ENCODE measurements at places on chromosomes 4 and X.

- DNase-seq, result no peak
Measured at GRCh38 chr4:48896845-48897244, 9.7 kb downstream of the OCIAD2 start.

GRCh38 chr4:1011022-1011665, at the start of gene FGFRL1:
TSS of gene FGFRL1 (plus strand) at chr4:1011626. CDS start at chr4:1012486, 860 bp downstream.
- DNase-seq, result peak; percentile 62

- DNase-seq, result no peak
Measured at GRCh38 chrX:69362856-69363255, 141.3 kb upstream of the NALF2 start.

- DNase-seq, result no peak
Measured at GRCh38 chr4:5912614-5913019, 19.7 kb upstream of the CRMP1 start.

GRCh38 chr4:86326400-86326799, 33.5 kb downstream of the MAPK10 start:
- DNase-seq, result no peak

DNA sequence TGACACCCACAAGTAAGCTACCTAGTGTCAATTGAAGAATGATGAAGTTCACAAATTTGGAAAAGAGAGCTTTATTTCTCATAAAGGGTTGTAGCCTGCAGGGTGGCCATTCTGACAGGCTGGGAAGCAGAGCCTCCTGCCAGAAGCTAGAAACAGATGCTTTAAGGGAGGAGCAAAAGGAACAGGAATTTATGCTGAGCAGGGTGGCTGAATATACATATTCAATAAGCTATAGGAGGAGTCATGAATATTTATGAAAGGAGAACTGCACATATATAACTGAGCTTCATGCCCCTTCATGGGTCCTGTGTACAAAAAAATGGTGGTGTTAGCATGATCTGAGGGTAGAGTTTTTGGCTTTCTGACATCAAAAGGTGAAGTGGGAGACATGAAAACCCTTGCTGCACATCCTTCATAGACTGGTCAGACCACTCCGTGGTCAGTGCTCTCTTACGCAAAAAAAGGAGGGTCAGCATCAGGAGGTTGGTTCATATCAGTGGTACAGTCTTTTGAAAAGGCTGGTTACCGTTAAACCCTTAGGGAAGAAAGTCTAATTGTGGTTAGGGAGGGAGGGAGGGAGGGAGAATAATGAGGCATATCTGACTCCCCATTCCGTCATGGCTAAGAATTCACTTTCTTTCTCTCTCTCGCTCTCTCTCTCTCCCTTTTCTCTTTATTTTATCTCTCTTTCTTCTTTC, 121.4 kb downstream of the LUZP4 start:
- DNase-seq, result no peak

DNA sequence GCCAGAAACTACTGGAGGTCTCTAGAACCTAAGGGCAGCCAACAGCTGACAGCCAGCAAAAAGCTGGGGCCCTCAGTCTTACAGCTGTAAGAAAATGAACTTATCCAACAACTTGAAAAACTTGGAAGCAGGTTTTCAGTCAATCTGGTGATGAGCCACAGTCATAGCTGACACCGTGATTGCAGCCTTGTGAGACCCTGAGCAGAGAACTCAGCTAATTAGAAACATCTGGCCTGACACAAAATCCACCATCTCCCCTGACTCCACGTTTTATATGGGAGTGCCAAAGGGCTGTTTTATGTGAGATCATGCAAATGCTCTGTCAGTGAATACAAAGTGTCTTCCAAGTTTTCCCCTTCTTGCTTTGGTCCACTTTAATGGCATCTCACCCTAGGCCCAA, 198.8 kb upstream of the DCAF8L1 start:
- DNase-seq, result no peak

DNA sequence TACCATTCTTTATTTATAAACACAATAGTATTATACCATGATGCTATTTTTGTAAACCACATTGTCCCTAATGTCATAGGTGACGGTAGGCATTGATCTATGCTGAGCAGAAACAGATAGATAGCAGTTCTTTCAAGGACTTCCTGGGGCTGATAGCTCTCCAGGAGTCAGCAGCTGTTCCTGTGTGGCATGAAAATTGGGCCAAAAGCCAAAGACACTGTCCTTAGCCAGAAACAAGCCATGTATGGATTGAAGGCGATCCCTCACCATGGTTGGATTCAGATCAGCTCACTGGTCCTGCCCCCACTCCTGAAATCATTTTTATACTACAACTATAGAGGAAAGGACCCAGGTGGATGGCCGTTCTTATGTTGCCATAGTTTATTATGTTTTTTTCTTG, 53.6 kb downstream of the DDX60 start:
- DNase-seq, result no peak

GRCh38 chrX:101682723-101683122, 23.1 kb upstream of the ARMCX2 start:
- no peak for DNase-seq

- no peak for DNase-seq
Measured at GRCh38 chr4:91447168-91447567, 856.6 kb upstream of the GRID2 start.

DNA sequence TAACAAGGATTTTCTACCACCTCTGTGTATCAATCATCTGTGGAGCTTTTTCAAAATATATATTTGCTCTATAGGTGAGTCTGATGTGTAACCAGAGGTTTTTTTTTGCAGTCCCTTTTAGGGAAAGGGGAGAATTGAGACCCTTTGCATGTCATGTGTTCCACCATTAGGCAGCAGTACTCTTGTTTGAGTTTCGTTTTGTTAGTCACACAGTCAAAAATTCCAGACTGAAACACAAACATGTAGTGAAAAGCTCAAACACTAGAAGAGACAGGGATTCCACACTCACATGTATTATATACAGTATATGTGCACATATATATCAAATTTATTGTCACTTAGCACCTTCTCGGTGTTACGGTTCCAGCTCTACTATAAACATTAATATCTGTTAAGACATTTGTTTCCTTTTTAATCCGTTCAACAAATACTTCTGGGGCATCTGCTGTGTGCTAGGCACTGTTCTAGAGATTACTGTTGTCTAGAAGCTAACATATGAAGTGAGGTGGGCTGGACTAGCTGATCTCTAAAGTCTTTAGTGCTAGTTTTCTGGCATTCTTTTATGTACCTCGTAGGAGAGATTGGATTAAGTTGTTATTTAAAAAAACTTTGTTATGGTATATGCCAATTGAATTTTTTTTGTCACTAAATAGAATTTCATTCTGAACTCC, 5.5 kb downstream of the USP9X start:
- no peak for DNase-seq

GRCh38 chrX:15814771-15815365, 24.6 kb downstream of the ZRSR2 start:
- no peak for DNase-seq

GRCh38 chr4:53734584-53735353, 143.5 kb upstream of the LNX1 start:
- DNase-seq, result no peak

DNA sequence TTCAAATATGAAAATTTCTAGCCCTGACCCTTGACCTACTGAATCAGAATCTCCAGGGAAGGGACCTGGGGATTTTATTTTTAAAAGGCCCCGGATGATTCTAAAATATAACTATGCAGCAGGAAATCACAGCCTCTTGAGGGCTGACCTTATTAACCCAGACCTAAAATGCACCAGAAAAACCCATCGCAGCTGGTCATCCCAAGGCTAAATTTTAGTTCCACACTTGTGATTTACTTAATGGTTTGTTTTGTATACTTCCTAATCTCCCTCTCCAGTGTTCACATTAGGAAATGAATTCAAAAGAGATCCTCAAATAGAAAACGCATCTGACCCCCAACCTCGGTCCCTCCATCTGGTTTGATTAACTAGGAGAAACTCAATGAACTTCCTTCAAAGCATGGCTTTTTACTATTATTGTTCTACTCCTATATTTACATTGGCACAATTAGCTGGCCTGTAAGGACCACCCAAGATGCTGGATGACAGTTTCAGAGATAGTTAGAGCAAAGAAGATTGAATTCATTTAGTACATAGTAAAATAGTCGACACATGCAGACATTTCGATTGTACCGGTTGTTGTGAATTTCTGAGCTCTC, 147.8 kb upstream of the MED14 start:
- no peak for DNase-seq

DNA sequence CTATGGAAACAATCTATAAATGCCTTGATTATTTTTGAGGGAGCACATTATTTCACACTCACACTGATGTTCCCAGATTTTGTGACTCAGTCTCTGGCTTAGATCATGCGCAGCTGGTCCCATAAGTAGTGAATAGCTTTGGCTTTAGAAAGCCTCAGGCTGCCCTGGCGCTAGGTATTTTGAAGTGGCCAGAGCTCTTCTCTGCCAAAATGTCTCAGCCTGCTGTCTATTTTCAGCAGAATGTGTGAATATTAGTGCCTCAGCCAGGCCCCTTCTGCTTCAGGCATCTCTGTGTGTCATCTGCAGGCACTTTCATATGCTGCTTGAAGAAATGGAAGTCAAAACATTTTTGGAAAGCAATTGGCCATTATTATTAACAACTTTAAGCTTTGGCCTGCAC, 931.0 kb upstream of the INTU start:
- DNase-seq, result no peak

DNA sequence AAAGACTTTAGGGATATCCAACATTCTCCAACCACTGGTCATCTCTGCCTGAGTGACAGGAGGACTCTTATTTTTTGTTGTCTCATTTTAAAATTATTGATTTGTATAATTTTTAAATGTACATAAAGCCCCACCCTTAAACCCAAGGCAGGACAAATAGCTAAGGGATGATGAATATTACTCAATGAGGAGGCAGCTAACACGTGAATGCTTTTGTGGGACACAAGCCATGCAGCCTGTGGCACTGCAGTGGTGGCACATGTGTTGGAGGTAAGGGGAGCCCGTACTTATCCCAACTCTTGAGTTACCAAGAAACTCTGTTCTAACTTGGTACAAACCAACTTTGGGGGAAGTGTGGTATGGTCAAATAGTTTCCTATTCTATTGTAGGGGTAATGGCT, 19.5 kb downstream of the MID1IP1 start:
- DNase-seq, result no peak

- DNase-seq, result no peak
Measured at GRCh38 chrX:106378616-106379015, 210.5 kb downstream of the PWWP3B start.

DNA sequence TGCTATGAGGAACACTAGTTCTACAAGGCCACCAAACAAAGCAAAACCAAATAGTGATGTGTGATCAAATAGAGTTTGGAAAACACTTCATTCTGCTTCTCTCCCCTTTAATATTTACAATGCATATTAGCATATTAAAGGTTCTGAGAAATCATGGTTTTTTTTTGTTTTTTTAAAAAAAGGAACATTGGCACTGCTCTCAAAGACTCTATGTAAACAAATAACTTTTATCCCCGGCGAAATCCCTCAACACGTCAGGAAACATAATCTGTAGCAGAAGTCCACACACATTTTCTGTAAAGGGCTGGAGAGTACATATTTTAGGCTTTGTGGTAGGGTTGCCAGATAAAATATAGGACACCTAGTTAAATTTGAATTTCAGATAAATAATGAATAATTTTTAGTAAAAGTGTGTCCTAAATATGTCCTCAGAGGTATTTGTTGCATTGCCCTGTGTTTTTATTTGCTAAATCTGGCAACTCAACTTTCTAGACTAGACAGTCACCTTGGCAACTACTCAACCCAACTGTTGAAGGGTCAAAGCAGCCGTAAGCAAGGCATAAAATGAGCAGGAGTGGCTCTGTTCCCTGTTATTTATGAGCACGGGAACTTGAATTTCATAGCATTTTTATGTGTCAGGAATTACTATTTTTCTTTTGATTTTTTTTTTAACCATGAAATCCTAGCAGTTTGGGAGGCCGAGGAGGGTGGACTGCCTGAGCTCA, 8.6 kb downstream of the SPATA4 start:
- no peak for DNase-seq

DNA sequence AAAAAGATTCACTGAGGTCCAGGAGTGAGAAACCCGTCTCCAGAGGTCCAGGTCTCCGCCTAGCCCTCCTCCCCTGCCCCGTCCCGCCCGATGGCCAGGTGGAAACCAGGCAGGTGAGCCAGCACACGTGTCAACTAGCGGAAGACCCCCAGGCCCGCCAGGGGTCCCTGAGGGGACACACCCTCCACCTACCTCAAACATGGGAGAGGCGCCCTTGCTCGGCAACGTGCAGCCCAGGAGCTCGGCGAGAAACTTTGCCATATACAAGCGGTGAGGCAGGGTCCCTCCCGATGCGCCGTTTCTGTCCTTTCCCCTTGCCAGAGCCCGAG, 330.0 kb downstream of the HNRNPD start:
- no peak for DNase-seq

GRCh38 chrX:20680998-20681397, 414.3 kb upstream of the RPS6KA3 start:
- DNase-seq, result no peak

DNA sequence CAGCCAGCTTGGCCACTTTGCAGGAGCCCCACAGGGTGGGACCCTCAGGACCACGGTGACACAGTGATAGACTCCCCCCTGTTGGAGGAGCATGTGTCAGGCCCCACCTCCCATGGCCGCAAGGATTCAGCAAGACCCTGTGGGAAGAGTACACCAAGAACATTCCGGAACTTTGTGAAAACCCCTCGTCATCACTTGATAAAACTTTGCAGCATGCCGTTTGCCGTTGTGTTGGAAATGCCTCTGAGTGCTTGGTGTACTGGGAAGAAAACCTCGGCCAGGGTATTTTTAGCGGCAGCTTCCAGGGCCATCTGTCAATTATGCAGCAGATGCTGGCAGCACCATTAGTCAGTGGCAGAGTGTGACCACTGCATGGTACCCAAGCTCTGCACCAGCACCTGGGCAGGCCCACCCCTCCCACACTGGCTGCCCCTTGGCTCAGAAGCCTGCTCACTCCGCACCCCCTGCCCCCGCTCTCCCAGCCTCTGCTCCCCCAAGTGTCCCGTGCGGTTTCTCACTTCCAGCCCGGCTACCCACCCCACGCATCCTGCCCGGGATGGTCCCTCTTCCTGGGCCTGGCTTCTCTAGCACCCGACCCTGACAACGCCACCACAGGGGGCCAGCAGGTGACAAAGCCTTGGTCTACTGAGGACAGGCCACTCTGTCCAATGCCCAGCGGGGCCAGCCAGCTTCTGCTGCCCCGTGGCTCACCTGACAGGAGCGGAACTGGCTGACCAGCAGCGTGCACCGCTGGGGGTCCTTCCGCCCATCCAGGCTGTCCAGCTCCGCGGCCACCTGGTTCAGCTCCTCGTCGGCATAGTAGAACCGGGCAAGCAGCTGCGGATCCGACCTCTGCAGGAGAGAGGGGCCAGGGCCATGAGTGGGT, 65.0 kb downstream of the ZFYVE28 start:
- no peak for DNase-seq

- DNase-seq, result no peak
Measured at GRCh38 chr4:109301651-109302360, 652 bp downstream of the COL25A1 start.
